ENCODE measurements at places on chromosomes 5 and 9. TPM values are rescaled to one million over a fixed set of nuclear protein-coding genes. Genes with fewer than 3 reads are reported as not detected.

The ENHO gene
- 1.7 TPM for total RNA-seq

DNA sequence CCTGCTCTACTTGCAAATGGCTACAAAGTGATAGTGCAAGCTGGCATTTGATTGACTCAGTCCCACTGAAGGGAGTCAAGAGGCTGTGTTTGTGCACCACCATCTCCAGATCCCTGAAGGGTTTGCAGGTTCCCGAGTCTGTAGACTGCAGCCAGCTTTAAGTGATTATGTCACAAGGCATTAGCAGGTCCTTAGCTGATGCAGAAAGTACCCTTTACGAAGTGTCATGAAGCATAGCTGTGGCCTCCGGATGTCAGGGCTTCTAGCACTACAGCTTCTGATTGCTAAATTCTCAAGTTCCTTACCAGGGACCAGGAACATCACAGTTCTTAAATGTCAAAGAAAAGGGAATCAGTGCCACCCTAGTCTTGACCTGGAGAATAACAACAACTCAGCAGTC, 311.3 kb upstream of the TRPC7 start:
- H3K27me3 ChIP-seq = no peaks in the 10 kb centered on the region
- H3K4me1 ChIP-seq = no peaks in the 10 kb centered on the region
- H3K27ac ChIP-seq = no peak overlapping the region
- no peaks in the 10 kb centered on the region for H3K36me3 ChIP-seq

GRCh38 chr5:149853331-149853648, 91.3 kb downstream of the PDE6A start:
- H3K4me1 ChIP-seq = no peaks in the 10 kb centered on the region
- H3K4me3 ChIP-seq = no peak overlapping the region
- no peaks in the 10 kb centered on the region for H3K36me3 ChIP-seq
- no peak for DNase-seq

The SPACA9 gene
- total RNA-seq = 1.1 TPM

DNA sequence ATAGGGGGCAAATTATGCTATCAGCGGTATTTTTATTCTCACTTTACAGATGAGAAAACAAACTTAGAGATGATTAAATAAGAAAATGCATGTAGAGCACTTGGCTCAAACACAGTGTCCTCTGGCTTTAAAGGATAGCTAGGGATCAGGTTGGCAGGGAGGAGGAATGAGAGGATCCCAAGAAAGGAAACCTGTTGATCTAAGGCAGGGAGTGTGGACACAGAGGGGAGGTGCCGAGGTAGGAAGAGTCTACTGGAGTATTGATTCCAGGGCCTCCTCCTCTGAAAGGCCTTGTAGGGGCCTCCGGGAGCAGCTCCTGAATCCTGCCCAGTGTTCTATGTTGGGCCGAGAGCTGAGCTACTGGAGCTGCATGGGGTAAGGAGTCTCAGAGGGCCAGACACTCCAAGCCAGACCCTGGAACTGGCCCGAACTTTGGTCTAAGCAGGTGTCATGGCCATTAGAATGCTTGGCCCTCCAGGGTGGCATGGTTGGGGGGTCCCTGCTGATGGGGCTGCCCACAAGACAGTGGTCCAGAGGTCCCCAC, 30.4 kb upstream of the TCF7 start:
- H3K36me3 ChIP-seq = no peaks in the 10 kb centered on the region
- no peak for DNase-seq

GRCh38 chr5:162221910-162222309, 154.3 kb downstream of the GABRG2 start:
- H3K27ac ChIP-seq = no peak overlapping the region
- H3K4me3 ChIP-seq = no peak overlapping the region
- no peak for DNase-seq
- H3K27me3 ChIP-seq = no peaks in the 10 kb centered on the region
- no peaks in the 10 kb centered on the region for H3K36me3 ChIP-seq

DNA sequence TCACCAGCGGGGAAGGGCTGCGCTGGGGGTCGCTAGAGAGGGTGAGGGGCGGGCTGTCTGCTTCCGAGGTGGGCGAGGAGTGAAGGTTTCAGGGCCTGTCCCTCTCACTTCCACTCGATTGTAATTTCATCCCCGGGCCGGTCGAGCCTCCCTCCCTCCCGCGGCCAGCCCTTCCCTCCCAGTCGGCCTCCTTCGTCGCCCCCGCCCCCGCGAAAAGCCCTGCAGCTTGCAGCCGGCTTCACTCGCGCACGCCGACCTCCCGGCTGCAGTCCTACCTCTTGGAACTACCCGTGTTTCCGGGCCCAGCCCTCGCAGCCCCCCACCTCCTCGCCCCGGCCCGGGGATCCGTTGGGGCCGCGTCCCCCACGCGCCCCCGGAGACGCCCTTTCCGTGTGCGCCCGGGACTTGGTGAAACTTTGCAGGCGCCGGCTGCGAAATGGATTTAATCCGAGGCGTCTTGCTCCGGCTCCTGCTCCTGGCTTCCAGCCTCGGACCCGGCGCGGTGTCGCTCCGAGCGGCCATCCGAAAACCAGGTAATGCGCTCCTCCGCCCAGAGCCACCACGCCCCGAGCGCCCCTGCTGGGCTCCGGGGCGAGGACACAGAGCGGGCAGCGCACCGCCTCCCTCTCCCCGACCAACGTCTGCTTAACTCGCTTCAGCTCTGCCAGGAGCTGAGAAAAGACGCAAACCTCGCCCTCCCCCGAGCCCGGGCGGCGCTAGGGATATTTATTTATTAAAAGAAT, at the start of gene EGFLAM:
TSS of gene EGFLAM (plus strand) at position 241 of the 743 bp plus-strand sequence. CDS start at position 437, 196 bp downstream.
- DNase-seq = no peak
- H3K27me3 ChIP-seq = peaks cover 22% of the 10 kb centered on the region
- H3K27ac ChIP-seq = no peak within 1 kb of the TSS
- no peaks in the 10 kb centered on the region for H3K36me3 ChIP-seq
- H3K4me3 ChIP-seq = no peak within 1 kb of the TSS

DNA sequence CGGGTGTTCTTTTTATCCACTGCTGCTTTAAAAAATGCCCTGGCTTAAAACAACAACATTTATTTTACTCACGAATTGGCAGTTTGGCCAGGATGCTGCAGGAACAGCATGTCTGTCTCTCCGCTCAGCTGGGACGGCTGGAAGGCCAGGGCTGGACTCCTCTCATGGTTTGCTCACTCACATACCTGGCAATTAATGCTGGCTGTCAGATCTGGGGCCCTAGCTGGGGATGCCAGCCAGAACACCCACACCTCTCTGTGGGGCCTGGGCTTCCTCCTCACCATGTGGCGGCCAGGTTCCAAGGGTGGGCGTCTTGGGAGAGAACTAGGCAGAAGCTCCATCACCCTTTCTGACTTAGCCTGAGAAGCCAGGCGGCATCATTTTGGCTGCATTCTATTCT, 189.1 kb upstream of the IL12B start:
- H3K4me3 ChIP-seq = no peak overlapping the region
- no peak overlapping the region for H3K27ac ChIP-seq
- H3K4me1 ChIP-seq = no peaks in the 10 kb centered on the region
- H3K36me3 ChIP-seq = no peaks in the 10 kb centered on the region
- DNase-seq = no peak
